Activated CD4-positive, alpha-beta memory T cell treated with anti-CD3 and anti-CD28 coated beads for 36 hours (primary cell): ENCODE measurements at places on chromosomes 2 and 18.

GRCh38 chr2:223081789-223082188 lies 29.8 kb downstream of the KCNE4 start:
- DNase-seq, result no peak

DNA sequence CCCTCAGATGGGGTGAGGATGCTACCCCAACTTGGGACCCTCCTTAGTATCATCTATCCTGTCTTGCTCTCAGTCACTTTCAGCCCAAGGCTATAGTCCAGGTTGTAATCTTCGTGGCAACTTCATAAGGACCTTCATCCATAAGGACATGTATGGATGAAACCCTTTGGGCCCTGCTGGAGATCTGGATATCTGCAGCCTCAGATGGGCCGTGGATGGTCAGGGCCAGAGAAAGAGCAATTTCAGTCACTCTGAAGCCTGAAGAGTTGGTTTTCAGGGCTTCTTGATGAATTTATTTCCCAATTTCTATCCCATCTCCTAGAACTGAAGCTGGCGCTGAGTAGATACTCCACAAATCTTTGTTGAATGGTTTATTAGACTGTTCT lies 28.7 kb downstream of the RHOB start:
- no peak for DNase-seq

DNA sequence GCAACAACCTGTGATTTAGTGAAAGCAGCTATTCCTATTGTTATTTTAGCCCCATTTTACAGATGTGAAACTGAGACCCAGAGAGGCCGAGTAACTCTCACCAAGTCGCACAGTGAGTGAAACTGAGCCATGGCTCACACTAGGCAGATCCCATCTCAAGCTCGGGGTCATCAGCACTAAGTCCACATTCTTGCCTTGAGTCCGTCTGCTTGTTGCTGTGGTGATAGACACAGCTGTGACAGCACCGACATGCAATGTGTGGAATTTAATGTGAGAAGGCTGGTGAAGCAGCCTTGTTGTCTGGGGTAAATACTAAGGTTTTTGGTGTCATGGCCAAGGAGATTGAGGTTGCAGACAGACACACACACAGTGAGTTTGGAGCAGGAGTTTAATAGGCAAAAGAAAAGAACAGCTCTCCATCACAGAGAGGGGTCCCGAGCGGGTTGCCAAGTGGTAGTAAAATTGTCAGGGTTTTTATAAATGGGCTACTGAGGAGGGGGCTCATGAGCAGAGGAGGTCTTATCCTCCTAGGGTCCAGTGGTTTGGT lies 40.2 kb upstream of the GMCL1 start:
- DNase-seq, result no peak

- DNase-seq, result no peak
These were observed 86.1 kb upstream of the BZW1 start for GRCh38 chr2:200725596-200725995.

DNA sequence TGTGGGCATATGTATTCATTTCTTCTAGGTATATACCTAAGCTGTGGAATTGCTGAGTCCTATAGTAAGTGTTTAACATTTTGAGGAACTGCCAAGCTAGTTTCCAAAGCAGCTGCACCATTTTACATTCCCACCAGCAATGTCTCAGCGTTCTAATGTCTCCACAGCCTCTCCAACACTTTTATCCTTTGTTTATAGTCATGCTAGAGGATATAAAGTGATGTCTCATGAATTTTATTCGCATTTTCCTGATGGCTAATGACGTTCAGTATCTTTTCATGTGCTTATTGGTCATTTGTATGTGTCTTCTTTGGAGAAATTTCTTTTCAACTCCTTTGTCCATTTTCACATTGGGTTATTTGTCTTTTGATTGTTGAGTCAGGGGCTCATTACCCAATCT lies 295.2 kb downstream of the NCKAP5 start:
- DNase-seq, result no peak
